ENCODE measurements at places on chromosomes 16 and 17.

GRCh38 chr16:4193920-4194319 is 48.0 kb downstream of the SRL start:
- no peak for DNase-seq

GRCh38 chr17:72365857-72366414 is 245.1 kb downstream of the SOX9 start:
- no peak for DNase-seq

DNA sequence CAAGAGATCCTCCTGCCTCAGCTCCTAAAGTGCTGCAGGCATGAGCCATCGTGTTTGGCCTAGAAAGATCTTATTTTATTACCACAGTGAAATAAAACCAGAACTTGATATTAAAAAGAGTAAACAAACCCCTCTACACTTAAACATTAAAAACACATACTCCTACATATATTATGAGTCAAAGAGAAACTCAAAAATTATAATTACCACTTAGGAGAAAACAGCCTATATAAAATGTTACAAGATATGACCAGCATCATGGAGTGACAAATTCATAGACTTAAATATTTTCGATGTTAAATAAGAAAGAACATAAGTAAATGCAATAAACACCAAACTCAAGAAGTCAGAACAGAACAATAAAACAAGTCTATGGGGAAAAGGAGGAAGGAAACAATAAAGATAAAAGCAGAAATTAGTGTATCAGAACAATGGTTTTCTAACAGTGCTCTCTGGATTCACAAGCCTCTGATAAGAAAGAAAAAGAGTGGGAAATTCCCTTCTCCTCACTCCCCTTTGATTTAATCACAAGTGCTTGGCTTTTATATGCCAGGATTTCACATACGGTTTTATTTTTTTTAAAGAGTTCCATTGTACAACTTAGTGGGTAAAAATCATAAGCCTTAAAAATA is 23.0 kb downstream of the SKAP1 start:
- DNase-seq, result peak; percentile 77

DNA sequence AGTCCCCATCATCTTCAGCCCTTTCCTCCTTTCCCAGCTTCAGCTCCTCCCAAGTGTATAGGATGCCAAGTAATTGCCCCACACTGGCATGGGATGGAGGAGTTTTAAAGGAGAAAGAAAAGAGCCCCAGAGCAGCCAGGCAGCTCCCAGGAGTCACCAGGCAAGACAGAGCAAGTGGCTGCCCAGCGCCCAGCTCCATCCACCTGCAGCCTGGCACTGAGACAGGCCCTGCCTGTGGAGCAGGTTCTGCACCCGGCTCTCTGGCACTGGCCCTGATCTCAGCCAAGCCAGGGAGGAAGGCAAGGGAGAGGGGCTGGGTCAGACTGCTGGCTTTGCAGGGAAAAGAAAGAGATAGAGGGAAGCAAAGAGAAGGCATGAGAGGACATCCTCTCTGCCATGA is 21.7 kb downstream of the FOXN1 start:
- no peak for DNase-seq

GRCh38 chr16:23506606-23506994 is 3.7 kb downstream of the GGA2 start:
- DNase-seq, result no peak

GRCh38 chr17:39270923-39271322 is 45.2 kb upstream of the STAC2 start:
- DNase-seq, result peak; percentile 54

GRCh38 chr17:66994930-66995535 is 30.5 kb downstream of the CACNG4 start:
- DNase-seq, result no peak

DNA sequence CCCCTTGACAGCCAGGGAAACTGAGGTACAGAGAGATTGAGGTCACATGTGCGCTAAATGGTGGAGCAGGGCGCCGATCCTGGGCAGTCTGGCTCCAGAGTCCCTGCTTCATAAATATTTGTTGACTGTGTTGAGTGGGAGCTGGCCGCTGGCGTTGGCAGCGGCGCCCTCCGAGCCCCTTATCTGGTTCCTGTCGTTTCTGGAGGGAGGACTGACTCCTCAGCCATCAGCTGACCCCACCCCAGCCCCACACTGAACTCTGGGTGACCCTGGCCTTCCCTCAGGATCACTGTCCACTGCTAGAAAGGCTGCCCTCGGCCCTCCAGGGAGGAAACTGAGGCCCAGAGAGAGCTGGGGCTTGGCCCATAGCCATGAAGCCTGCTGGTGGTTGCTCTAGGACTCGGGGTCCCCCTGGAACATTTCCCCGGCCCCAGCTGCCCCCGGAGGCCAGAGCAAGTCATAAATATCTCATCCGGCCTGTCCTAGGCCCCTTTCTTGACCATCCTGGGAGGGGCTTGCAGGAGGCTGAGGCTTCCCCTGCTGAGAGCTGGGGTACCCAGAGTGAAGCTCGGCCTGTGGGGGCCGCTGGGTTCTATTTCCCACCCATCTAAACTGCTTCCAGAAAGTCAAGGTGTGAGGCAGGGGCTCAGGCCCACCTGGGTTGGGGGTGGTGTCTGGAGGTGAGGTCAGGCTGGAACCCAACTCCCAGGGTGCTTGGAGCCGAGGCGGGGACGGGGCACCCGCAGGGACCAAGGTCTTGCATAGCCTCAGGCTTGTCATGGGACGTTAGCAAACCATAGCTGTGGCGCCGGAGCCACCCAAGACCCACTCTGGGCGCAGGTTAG is 51.7 kb upstream of the GSE1 start:
- DNase-seq, result no peak

- no peak for DNase-seq
Observed at GRCh38 chr16:11546608-11547061, 40.1 kb downstream of the LITAF start.

GRCh38 chr17:15262291-15263205 is 2.6 kb downstream of the PMP22 start:
- DNase-seq, result peak; percentile 74

DNA sequence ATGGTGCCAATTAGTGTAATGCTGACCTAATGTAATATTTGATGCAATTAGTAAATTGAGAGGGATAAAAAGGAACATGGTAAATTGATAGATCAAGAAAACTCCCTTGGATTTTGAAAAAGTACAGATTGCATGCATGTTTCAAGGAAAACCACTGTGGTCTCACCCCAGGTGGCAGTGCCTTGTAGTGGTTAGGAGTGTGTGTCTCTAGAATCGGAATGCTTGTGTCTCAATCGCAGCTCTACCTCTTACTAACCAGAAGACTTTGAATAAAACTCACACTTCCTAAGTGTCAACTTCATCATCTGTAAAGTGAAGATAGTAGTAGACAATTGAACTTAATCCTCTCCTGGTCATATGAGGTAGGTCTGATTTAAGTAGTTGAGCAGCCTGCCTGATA is 128.9 kb upstream of the GOT2 start:
- no peak for DNase-seq

DNA sequence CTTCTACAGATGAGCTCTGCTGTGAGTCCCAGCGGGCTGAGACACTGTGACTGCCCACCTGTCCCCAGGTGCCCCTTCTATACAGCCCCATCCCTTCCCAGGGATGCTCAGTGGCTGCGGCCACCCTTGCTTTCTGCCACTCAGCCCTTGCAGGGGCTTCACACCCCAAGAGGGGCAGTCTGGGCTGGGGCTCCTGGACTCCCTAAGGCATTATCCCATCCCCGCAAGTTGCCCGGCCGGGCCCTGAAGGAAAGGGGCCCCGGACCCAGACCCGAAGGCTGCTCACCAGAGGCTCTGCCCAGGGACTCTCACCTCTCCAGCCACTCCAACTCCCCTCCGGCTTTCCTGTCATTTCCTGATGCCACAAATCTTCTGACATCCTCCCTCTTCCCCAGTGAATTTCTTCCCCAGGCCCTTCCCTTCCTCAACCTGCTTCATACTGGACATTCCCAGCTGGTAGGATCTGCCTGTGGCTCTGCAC is 88.5 kb upstream of the TOB1 start:
- DNase-seq, result no peak

- DNase-seq, result peak; percentile 86
Observed at GRCh38 chr16:83771306-83771942, 36.4 kb upstream of the HSBP1 start.

DNA sequence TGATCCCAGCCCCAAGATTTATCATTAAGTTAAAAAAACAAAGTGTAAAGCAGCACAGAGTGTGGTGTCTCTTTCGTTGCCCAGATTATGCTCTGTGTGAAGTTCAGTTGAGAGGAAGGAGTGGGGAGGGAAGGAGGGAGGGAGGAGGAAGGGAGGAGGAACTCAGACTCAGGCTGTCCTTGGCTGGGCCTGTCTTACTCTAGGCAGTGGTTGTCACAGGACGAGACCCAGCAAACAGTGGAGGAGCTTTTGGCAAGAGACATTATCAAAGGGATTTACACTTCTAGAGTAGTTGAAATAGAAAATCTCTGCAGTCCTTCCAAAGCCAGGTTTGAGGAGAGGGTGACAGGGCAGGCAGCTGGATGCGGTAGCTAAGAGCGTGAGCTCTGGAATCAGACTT is 27.8 kb downstream of the KNOP1 start:
- DNase-seq, result no peak

DNA sequence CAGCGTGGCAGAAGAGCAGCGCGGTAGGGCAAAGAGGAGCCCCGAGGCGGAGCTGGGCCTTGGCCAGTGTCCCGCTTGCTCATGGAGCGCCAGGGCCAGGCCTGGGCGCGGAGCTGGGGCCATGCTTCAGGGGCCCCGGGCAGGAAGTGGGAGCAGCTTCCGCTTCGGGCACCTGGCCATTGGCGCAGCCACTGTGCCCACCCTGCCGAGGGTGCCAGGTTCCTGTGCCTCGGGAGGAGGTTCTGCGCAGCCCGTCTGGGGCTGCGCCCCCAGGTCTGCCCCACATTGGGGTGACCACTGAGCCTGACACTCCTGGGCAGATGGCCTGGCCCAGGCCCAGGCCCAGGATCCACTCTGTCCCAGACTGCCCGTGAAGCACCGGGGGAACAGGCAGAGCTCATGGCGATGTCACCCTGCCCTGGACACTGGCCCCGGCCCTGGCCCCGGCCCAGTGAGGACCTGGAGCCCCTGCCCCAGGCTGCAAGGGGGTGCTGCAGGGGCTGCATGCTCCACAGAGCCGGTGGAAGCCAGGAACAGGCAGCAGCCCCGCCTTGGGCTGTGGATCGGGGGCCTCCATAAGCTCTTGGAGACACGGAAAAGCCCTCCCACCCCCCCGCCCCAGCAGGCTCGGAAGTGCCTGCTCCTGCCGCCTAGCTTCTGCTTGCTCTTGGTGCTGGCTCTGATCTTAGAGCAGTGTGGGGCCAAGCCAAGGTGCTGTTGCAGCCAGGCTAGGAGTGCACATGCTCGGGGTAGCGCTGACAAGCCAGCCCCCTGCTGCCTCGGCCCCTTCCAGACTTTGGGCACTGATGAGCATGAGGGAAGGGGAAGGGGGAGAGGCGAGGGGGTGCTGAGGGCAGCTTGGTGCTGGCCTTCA is 35.9 kb upstream of the FOXJ1 start:
- no peak for DNase-seq

GRCh38 chr17:80220736-80221215 is 549 bp downstream of the SLC26A11 start:
- peak; percentile 35 for DNase-seq

DNA sequence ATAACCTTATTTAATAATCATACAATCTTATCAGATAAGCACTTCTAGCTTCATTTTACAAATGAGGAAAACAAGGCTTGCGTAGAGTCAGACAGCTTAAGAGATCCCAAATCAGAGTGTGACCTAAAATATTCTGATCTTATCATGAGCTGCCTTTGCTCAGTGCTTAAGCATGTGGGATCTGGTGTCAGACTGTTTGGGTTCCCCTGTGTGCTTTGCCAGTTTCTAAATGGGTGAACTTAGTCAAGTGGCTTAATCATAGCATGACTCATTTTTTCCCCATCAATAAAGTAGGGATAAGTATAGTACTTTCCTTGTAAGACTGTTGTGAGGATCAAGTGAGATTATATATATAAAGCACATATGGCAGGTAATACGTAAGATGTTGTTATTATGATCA is 612.6 kb upstream of the C16orf82 start:
- no peak for DNase-seq

DNA sequence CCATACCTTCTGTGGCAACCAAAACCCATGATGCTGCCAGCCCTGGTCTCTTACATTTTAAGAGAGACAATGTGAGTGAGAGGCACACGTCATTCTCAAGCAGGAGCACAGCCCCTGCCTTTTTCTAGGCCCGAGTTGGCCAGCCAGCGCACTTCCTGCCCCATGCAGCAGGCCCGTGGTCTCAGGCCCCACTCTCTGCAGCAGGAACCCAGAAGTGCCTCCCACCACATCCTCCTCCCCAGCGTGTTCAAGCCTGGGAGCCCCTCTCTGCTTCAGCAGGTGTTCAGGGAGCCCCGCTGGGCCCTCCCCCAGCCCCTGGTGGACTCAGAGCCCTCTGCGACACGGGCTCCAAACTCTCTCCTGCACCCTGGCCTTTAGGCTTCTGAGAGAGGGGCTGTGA is 30.5 kb downstream of the ITGAE start:
- no peak for DNase-seq

DNA sequence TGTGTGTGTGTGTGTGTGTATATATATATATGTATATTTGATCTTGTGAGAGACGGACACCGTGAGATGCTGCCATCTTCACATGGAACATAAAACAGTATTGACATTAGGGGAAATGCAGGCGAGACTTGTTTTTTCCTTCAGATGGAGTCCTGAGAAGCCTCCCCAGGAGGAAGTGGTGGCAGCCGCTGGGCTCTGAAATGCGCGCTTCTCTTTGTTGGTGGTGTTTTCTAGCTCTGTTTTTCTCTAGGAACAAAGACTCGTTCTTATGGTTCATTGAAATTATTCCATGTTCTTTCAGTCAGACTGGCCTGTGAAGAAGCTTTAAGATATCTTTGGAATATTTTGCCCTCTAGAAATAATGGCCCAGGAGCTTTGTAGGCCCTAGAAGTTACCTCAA is 32.9 kb downstream of the SNX29 start:
- DNase-seq, result no peak

GRCh38 chr17:17757391-17757791 is 76.1 kb downstream of the RAI1 start:
- DNase-seq, result no peak

DNA sequence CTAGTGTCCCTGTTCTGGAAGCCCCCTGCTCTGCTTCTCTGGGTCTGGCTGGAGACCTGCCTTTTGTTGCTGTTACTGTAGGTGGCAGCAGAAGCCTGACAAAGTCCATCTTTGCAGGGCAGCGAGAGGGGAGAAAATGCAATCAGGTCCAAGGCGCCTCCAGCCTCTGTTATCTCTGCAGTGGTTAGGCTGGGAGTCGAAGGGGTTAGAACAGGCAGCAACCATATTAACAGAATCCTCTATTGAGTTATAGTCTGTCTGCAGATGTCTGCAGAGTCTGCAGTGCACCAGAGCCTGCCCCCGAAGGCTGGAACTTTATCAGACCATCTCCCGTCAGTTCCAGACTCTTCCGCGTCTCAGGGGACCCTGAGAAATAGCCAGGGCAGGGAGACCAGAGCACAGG is 404.9 kb upstream of the EEF2KMT start:
- DNase-seq, result no peak

GRCh38 chr16:77843405-77843804 is 55.0 kb downstream of the VAT1L start:
- DNase-seq, result no peak

- DNase-seq, result no peak
Observed at GRCh38 chr17:32971171-32971570, 20.5 kb upstream of the SPACA3 start.

- DNase-seq, result no peak
Observed at GRCh38 chr17:4010754-4011153, 46.5 kb upstream of the ATP2A3 start.
